CD4-positive, CD25-positive, alpha-beta regulatory T cell (primary cell): ENCODE measurements at places on chromosomes 12 and 14. TPM values are rescaled to one million over a fixed set of nuclear protein-coding genes. Genes with fewer than 3 reads are reported as not detected.
A peak's percentile ranks its signal among the peaks of the same experiment; 100 is the strongest.

GRCh38 chr12:117045160-117046010 is 53.8 kb downstream of the TESC start:
- DNase-seq: no peak

- DNase-seq: peak; percentile 73
These were observed 2.4 kb downstream of the SINHCAF start for GRCh38 chr12:31323391-31324115.

GRCh38 chr14:96698960-96699539 is 98.1 kb upstream of the VRK1 start:
- DNase-seq: peak; percentile 27

- DNase-seq: peak; percentile 47
These were observed 49.1 kb downstream of the BTG1 start for GRCh38 chr12:92096346-92097136.

GRCh38 chr14:76391981-76392690 is 16.2 kb downstream of the ESRRB start:
- no peak for DNase-seq

DNA sequence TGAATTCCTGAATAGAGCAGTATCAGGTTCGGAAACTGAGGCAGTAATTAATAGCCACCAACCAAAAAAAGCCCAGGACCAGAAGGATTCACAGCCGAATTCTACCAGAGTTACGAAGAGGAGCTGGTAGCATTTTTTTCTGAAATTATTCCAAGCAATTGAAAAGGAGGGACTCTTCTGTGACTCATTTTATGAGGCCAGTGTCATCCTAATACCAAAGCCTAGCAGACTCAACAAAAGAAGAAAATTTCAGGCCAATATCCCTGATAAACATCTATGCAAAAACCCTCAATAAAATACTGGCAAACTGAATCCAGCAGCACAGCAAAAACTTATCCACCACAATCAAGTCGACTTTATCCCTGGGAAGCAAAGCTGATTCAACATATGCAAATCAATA is 202.3 kb upstream of the SLC16A7 start:
- DNase-seq: no peak

DNA sequence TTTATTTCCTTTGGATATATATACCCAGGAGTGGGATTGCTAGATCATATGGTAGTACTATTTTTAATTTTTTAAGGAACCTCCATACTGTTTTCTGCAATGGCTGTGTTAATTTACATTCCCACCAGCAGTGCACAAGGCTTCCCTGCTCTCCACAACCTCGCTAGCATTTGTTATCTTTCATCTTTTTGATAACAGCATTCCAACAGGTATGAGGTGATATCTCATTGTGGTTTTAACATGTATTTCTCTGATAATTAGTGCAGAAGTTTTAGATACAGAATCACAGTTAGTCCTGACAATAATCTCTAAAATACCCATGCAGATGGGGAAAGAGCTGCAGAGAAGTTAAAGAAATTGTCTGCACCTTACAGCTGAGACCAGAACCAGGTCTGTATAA is 35.5 kb upstream of the BCL2L14 start:
- DNase-seq: no peak

- DNase-seq: no peak
These were observed 62.2 kb upstream of the OR4E1 start for GRCh38 chr14:21735639-21736307.

- no peak for DNase-seq
These were observed 17.0 kb downstream of the NFYB start for GRCh38 chr12:104121001-104121400.

DNA sequence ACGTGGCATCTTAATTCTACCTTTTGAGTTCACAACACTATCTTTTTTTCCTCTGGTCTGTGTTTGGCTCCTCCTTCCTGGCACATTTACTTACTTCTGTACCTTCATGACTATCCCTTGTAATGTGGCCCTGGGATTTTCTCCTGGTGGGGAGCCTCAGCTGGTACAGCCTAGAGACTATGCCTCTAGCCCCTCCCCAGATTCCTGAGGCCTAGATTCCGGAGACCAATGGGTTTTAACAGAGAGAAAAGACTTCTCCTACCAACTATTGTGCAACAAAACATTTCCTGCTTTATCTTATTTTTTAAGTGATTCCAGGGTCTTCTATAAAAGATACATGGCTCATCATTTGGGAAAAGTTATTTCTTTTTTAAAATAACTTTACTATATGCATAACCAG is 216.2 kb upstream of the KRR1 start:
- DNase-seq: no peak

GRCh38 chr14:45807178-45807899 is 554.3 kb upstream of the MIS18BP1 start:
- no peak for DNase-seq

DNA sequence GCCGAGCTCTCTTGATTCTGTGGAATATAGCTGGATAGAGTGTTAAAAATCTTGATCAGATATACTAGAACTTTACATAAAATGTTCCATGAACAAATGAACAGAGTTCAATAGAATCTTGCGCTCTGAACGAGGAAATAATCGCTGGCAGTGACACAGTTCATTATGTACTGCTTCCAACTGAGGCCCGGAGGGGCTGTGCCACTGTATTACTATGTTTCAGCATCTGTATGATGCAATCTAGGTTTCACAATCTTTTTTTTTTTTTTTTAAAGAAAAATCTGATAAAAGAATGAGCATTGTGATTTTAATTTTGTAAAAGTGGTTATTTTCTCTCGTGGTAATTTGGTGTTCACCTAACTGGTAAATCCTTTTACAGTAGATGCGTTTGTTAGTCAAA is 77.2 kb downstream of the FERMT2 start:
- DNase-seq: no peak

- DNase-seq: no peak
These were observed 10.5 kb upstream of the BTG1 start for GRCh38 chr12:92156139-92156538.

GRCh38 chr14:58488550-58488949 is 61.0 kb downstream of the KIAA0586 start:
- DNase-seq: no peak

- DNase-seq: no peak
These were observed 7.6 kb downstream of the ISCA2 start for GRCh38 chr14:74501135-74501614.

GRCh38 chr14:54348001-54348611 is 48.7 kb upstream of the CDKN3 start:
- no peak for DNase-seq

DCN gene
- not detected for polyA plus RNA-seq

AICDA gene
- polyA plus RNA-seq: not detected

PLEKHA5 gene
- polyA plus RNA-seq: 1.2 TPM

TPH2 gene
- polyA plus RNA-seq: not detected

ARHGEF25 gene
- not detected for polyA plus RNA-seq
